ENCODE measurements at places on chromosomes 4 and X.
A peak's percentile ranks its signal among the peaks of the same experiment; 100 is the strongest.

- H3K4me3 ChIP-seq: no peak overlapping the region
- no peaks in the 10 kb centered on the region for H3K36me3 ChIP-seq
- no peak overlapping the region for H3K27ac ChIP-seq
Measured at GRCh38 chrX:120751683-120752082, 121.8 kb upstream of the C1GALT1C1 start.

- H3K4me3 ChIP-seq: no peak overlapping the region
- H3K27ac ChIP-seq: peak overlapping the region; percentile 85
- DNase-seq: peak; percentile 12
- no peaks in the 10 kb centered on the region for H3K36me3 ChIP-seq
- H3K27me3 ChIP-seq: no peaks in the 10 kb centered on the region
- peaks cover 43% of the 10 kb centered on the region for H3K4me1 ChIP-seq
Measured at GRCh38 chr4:30866346-30866745, 146.2 kb downstream of the PCDH7 start.

DNA sequence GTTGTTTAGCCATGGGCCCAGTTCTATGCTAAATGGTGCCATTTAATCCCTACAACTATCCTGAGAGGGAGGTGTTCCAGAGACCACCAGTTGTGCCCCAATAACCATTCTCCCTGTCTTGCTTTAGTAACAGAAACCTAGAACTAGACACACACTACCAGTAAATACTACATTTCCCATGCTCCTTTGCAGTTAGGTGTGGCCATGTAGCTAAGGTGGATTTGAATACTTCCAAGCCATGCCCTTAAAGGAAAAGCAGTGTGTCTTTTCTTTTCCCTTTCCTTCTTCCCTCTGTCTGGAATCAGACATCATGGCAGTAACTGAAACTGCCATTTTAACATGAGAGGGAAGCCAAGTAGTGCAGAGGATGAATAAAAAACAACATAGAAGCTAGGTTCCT, 90.9 kb upstream of the TMEM33 start:
- no peaks in the 10 kb centered on the region for H3K36me3 ChIP-seq
- no peak for DNase-seq
- peaks cover 12% of the 10 kb centered on the region for H3K27me3 ChIP-seq
- no peaks in the 10 kb centered on the region for H3K4me1 ChIP-seq

DNA sequence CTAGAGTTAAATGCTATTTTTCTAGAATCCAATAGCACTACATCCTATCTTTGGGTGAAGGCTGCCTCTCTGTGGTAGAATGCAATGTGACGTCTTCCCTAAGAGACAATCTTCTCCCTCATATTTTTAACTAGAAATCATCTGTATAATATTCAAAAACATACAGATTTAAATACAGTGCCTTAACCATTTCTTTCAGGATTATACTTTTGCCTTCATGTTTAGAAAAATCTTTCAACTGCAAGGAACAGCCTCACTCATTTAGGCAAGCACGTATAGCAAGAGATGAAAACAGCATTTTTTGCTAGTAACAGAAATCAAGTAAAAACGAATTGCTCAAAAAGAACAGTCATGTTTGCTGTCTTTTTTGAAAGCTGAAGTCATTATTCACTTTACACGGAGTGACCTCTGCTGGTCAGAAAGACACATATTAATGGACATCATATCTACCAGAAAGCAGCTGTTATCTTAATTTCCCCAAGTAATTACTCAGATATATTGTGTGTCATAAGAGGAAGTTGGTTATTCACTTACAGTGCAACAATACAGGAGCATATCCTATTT, 422.3 kb downstream of the STPG2 start:
- no peak overlapping the region for H3K4me3 ChIP-seq
- H3K36me3 ChIP-seq: no peaks in the 10 kb centered on the region
- DNase-seq: no peak
- H3K4me1 ChIP-seq: no peaks in the 10 kb centered on the region

- peak; percentile 49 for DNase-seq
- no peaks in the 10 kb centered on the region for H3K36me3 ChIP-seq
Measured at GRCh38 chr4:183541752-183542040, 36.8 kb downstream of the ING2 start.

DNA sequence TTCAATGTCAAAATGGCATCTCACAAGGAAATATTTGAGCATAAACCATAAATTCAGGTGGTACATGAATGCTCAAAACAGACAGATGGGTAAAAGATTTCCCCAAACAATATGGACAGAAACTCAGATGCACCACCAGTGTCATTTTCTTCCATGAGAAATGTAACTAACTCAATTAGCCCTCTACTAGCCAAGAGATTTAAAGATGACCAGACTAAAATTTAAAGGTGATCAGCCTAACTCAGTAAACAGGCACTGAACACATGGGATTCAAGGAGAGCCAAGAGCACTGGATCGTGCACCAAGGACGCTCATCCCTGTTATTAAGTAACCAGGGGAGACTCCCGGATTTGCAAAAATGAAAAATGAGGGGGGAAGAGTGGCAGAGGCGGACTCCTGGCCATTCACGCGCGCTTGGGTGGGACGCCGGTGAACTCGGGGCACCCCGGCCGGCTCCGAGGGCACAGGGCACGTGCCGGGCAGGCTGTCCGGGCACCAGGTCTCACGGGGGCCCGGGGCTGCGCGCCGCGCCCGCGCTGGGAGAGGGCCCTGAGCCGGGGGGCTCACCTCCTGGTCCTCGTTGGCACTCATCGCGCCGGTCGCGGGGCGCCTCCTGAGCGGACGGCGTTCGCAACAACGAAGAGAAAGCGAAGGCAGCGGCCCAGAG, 490 bp downstream of the RWDD4 start:
- peak; percentile 42 for DNase-seq
- peak overlapping the region; percentile 56 for H3K27ac ChIP-seq
- no peaks in the 10 kb centered on the region for H3K36me3 ChIP-seq
- peak overlapping the region; percentile 61 for H3K4me3 ChIP-seq

DNA sequence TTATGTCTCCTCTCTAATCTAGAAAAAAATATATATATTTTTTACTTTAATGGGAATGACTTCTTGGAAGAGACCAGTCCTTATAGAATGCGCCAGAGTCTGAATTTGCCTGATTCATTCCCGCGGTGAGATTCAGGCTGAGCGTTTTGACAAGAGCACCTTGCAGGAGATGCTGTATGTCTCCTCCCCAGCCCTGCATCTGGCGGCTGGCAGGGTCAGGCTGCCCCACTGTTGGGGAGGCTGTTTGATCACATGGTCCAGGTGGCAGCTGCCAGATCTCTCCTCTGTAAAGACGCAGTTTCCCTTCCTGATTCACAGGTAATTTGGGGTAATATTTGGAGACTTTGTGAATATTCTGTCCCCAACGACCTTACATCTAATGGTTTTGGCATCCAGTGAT, 9.7 kb downstream of the PDZD4 start:
- H3K36me3 ChIP-seq: no peaks in the 10 kb centered on the region
- H3K27me3 ChIP-seq: no peaks in the 10 kb centered on the region
- H3K27ac ChIP-seq: no peak overlapping the region
- H3K4me1 ChIP-seq: no peaks in the 10 kb centered on the region
- no peak overlapping the region for H3K4me3 ChIP-seq

Measured in cardiac muscle cell (in vitro differentiated cells and primary cell).